ENCODE measurements at places on chromosomes 5 and 9. TPM values are rescaled to one million over a fixed set of nuclear protein-coding genes. Genes with fewer than 3 reads are reported as not detected.

The MTMR12 gene
- total RNA-seq, result 30.1 TPM

The MYMK gene
- total RNA-seq, result not detected

The PCA3 gene
- 0.90 TPM for total RNA-seq

The LCNL1 gene
- total RNA-seq, result 0.19 TPM

The DEPDC1B gene
- total RNA-seq, result 4.7 TPM

The ARHGEF28 gene
- total RNA-seq, result 106 TPM

The TXNDC8 gene
- not detected for total RNA-seq

The ZNG1F gene
- total RNA-seq, result 7.1 TPM

The SETD9 gene
- total RNA-seq, result 10.3 TPM

The ORM2 gene
- not detected for total RNA-seq

The C5 gene
- 1.6 TPM for total RNA-seq

The DPYSL3 gene
- 90.6 TPM for total RNA-seq

The CORO2A gene
- total RNA-seq, result 0.18 TPM

The CCL27 gene
- not detected for total RNA-seq

The TMEM215 gene
- total RNA-seq, result not detected

The SHISAL2B gene
- total RNA-seq, result not detected

The SLC28A3 gene
- 1.2 TPM for total RNA-seq

The GAS1 gene
- total RNA-seq, result 1.2 TPM

The PRUNE2 gene
- total RNA-seq, result 20.7 TPM

The PHF24 gene
- total RNA-seq, result not detected

The PTRH1 gene
- total RNA-seq, result 49.9 TPM

The C9orf57 gene
- not detected for total RNA-seq

The FRMD3 gene
- total RNA-seq, result 14.8 TPM

The ADAMTS16 gene
- total RNA-seq, result not detected

The DCTN3 gene
- total RNA-seq, result 85.8 TPM

The SPATA31C1 gene
- total RNA-seq, result not detected

The IL31RA gene
- total RNA-seq, result 0.27 TPM

The PRRX2 gene
- total RNA-seq, result not detected

The CDC14B gene
- 5.2 TPM for total RNA-seq

The ANKDD1B gene
- total RNA-seq, result 0.09 TPM

The TSSK1B gene
- total RNA-seq, result 0.09 TPM

The SLC25A2 gene
- total RNA-seq, result 0.09 TPM

Measured in endothelial cell of coronary artery (primary cell).